ENCODE measurements at places on chromosomes 4 and X. TPM values are rescaled to one million over a fixed set of nuclear protein-coding genes. Genes with fewer than 3 reads are reported as not detected.

ANKRD17 gene
- total RNA-seq, result 30.1 TPM

GLRB gene
- total RNA-seq, result 42.8 TPM

CC2D2A gene
- 6.5 TPM for total RNA-seq

ANOS1 gene
- total RNA-seq, result 0.32 TPM

HHIP gene
- 29.3 TPM for total RNA-seq

FSTL5 gene
- 0.63 TPM for total RNA-seq
